ENCODE measurements at places on chromosomes 4 and X. TPM values are rescaled to one million over a fixed set of nuclear protein-coding genes. Genes with fewer than 3 reads are reported as not detected.
A peak's percentile ranks its signal among the peaks of the same experiment; 100 is the strongest.

DNA sequence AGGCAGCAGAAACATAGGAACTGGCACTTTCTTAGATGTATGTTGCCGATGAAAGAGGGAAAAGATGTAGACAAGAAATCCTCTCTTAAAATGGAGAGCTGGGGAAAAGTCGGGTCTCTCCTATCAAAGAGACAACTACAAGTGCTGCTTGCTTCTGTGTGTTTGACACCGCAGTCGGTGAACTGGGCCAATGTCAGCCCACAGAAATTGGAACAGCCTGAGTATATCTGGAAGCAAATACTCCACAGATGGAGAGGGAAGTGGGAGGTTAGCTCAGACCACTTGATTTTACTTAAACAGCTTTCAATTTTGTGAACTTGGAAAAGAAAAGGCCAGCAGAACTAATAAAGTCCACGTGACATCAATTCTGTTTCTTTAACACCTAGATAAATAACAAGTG lies 230.9 kb upstream of the FAT1 start:
- no peak overlapping the region for H3K4me3 ChIP-seq
- H3K36me3 ChIP-seq, result no peaks in the 10 kb centered on the region
- no peak for DNase-seq

CLDN34 gene
- not detected for total RNA-seq

DNA sequence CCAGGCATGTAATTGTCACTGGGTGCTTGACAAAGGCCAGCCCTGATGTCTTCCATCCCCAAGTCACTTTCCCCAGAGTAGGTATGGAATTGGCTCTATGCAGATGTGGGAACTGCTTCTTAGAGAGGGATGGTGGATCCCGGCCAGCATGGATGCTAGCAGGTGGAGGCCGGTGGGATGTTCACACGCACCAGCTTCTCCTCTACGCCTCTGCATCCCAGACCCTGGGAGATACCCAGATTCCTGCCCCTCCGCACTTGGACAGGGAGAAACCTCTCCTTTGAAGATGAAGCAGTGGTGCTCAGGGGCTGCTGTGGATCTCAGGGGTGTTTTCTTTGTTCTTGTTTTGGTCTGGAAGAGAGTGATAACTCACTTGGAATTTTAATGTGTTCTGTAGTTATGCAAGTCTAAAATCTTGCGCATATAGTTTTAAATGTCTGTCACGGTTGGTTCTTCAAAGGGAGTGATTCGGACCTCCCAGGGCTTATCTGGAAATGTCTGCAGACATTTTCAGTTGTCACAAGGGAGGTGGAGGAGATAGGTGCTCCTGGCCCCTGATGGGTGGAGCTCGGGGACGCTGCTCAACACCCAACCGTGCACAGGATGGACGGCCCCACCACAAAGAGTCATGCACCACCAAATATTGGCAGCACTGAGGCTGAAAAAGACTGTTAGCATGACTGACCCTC lies 308.0 kb downstream of the DHRSX start:
- H3K27me3 ChIP-seq, result no peaks in the 10 kb centered on the region
- no peaks in the 10 kb centered on the region for H3K36me3 ChIP-seq
- H3K27ac ChIP-seq, result no peak overlapping the region
- DNase-seq, result no peak
- H3K4me3 ChIP-seq, result no peak overlapping the region
- peaks cover 6% of the 10 kb centered on the region for H3K4me1 ChIP-seq

HPGD gene
- 443 TPM for total RNA-seq

- no peak overlapping the region for H3K4me3 ChIP-seq
- no peak overlapping the region for H3K27ac ChIP-seq
- no peaks in the 10 kb centered on the region for H3K4me1 ChIP-seq
Observed at GRCh38 chr4:156931267-156931666, 40.3 kb downstream of the PDGFC start.

- no peak for DNase-seq
- H3K4me1 ChIP-seq, result no peaks in the 10 kb centered on the region
- H3K27me3 ChIP-seq, result no peaks in the 10 kb centered on the region
- H3K4me3 ChIP-seq, result no peak overlapping the region
- H3K36me3 ChIP-seq, result no peaks in the 10 kb centered on the region
Observed at GRCh38 chr4:142719854-142720541, 126.1 kb downstream of the INPP4B start.

GRCh38 chr4:53193111-53193510 lies 172.8 kb downstream of the SCFD2 start:
- H3K27me3 ChIP-seq, result no peaks in the 10 kb centered on the region
- peaks cover 5% of the 10 kb centered on the region for H3K4me1 ChIP-seq
- H3K4me3 ChIP-seq, result no peak overlapping the region
- H3K36me3 ChIP-seq, result no peaks in the 10 kb centered on the region

DNA sequence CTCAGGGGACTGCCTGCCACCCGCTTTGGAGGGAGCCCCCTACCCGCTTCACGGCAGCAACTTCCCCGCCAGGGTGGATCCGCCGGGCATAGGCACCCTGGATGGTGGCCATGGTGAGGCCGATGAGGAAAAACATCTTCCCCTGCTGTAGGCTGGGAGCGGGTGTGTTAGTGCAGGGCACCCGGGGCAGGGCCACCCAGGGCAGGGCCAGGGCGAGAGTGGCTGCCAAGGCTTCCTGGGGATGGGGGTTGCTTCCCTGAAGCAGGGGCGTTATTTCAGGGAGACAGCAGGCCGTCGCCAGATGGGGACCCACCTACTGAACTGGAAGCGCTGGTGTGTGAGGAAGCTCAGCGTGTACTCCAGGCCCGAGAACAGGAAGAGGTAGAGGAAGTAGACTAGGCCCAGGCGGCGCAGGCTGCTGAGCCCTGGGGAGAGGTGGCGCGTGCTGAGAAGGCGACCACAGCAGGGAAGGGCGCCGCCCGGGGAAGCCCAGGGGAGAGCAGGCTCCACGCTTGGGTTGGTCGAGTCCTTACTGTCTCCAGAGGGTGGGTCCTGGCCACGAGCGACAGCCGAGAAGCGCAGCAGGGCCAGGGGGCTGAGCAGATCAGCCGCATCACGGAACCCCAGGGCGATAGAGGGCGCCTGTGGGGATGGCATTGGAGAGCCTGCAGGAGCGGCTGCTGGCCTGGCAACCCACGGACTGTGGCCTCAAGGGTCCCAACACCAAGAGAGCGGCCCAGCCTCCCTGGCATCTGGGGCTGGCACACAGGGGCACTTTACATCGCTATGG lies 31.5 kb downstream of the NOP14 start:
- peaks cover 11% of the 10 kb centered on the region for H3K4me1 ChIP-seq
- no peak overlapping the region for H3K4me3 ChIP-seq
- H3K27ac ChIP-seq, result peak overlapping the region; percentile 54
- peak; percentile 51 for DNase-seq
- no peaks in the 10 kb centered on the region for H3K27me3 ChIP-seq
- H3K36me3 ChIP-seq, result peaks cover 48% of the 10 kb centered on the region

- no peak overlapping the region for H3K4me3 ChIP-seq
- no peaks in the 10 kb centered on the region for H3K27me3 ChIP-seq
- H3K36me3 ChIP-seq, result no peaks in the 10 kb centered on the region
- DNase-seq, result no peak
- H3K4me1 ChIP-seq, result no peaks in the 10 kb centered on the region
Observed at GRCh38 chr4:94256144-94256783, 48.6 kb downstream of the SMARCAD1 start.

- no peaks in the 10 kb centered on the region for H3K27me3 ChIP-seq
- H3K27ac ChIP-seq, result no peak overlapping the region
- H3K4me1 ChIP-seq, result no peaks in the 10 kb centered on the region
- no peaks in the 10 kb centered on the region for H3K36me3 ChIP-seq
Observed at GRCh38 chr4:148216866-148217814, 225.1 kb downstream of the NR3C2 start.

DCX gene
- total RNA-seq, result not detected

DNA sequence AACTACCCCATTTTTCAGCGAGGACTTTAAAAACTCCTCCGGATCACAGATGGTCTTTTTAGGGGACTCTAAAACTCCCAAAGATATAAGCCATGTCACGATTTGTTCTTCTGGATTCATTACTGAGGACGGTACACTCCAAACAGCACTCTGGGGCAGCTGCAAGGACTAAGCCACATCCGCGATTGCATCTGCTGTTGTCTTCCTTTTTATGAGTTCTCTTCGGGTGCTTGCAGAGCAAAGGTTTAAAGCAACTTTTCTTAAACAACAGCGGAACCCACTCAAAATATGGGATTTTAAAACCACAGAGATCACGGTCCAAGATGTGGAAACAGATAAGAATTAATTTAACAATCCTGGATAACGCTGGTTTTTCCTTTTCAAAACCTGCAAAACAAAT lies at the start of gene ARHGEF6:
Gene ARHGEF6 (minus strand): TSS at position 170 of the 400 bp plus-strand sequence. CDS start 50 bp downstream, at position 120.
- H3K27me3 ChIP-seq, result no peaks in the 10 kb centered on the region
- H3K27ac ChIP-seq, result peak within 1 kb of the TSS; percentile 63
- no peak for DNase-seq
- H3K4me3 ChIP-seq, result no peak within 1 kb of the TSS
- H3K4me1 ChIP-seq, result peaks cover 4% of the 10 kb centered on the region

CT45A5 gene
- not detected for total RNA-seq

SHISA3 gene
- total RNA-seq, result 0.72 TPM

- H3K27ac ChIP-seq, result no peak overlapping the region
- no peak overlapping the region for H3K4me3 ChIP-seq
- H3K4me1 ChIP-seq, result peaks cover 11% of the 10 kb centered on the region
- H3K36me3 ChIP-seq, result no peaks in the 10 kb centered on the region
- no peaks in the 10 kb centered on the region for H3K27me3 ChIP-seq
Observed at GRCh38 chr4:152028131-152028530, 267.3 kb upstream of the GATB start.

DNA sequence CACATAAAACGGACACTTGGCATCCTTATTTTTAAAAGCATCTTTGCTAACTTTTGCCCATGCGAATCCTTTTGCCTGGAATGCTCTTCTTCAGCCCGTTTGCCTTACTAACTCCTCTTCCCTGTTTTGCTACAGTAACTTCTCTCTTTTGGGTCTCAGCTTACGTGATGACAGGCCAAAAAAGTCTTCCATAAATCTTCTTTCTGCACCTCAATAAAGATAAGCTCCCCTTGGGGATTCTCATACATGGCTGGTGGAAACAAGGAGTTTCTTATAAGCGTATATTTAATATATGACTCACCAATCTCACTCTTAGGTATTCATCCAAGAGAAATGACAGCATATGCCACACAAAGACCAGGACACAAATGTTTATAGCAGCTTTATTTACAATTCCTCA lies 192.7 kb downstream of the RCHY1 start:
- no peaks in the 10 kb centered on the region for H3K4me1 ChIP-seq
- H3K27me3 ChIP-seq, result no peaks in the 10 kb centered on the region
- no peak overlapping the region for H3K4me3 ChIP-seq
- H3K36me3 ChIP-seq, result no peaks in the 10 kb centered on the region
- no peak for DNase-seq

MTMR8 gene
- 3.2 TPM for total RNA-seq

ASB11 gene
- total RNA-seq, result not detected

GRCh38 chrX:26586570-26586969 lies 370.6 kb downstream of the MAGEB5 start:
- no peak overlapping the region for H3K4me3 ChIP-seq
- DNase-seq, result no peak
- no peaks in the 10 kb centered on the region for H3K36me3 ChIP-seq
- H3K4me1 ChIP-seq, result no peaks in the 10 kb centered on the region
- no peak overlapping the region for H3K27ac ChIP-seq

TMEM47 gene
- total RNA-seq, result 97.5 TPM

SPIN2B gene
- 9.3 TPM for total RNA-seq

All from adrenal gland (tissue), 19 donors.